ENCODE measurements at places on chromosomes 7 and 10.
A peak's percentile ranks its signal among the peaks of the same experiment; 100 is the strongest.

DNA sequence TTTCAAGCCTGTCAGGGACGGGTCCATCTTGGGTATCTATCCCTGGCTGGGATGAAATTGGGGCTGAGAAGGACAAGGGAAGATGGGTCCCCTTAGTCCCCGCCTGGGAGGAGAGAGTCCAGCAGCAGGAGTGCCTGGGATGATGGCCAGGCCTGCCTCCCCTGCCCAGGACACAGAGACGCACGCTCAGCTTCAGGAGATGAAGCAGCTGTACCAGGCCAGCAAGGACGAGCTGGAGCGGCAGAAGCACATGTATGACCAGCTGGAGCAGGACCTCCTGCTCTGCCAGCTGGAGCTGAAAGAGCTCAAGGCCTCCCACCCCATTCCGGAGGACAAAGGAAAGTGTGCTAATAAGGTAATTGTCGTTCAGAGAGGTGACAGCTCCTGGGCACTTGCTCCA lies 15.4 kb downstream of the CCDC136 start:
- no peak for DNase-seq

DNA sequence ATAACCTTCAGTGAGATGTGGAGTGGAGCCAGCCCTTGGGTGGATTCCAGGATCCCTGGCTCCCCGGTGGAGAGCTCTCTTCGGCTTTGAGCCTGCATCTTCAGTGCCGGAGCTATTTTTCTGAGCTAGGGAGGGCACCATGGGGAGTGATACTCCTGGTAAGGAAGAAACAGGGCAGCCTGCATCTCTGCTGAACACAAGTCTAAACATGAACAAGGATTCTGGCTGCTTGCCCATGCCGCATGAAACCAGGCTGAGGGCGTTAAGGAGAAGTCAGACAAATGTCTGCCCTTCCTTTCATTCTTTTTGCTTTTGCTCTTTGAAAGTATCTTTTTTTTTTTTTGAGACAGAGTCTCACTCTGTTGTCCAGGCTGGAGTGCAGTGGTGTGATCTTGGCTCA lies 60.4 kb downstream of the EVX1 start:
- DNase-seq = no peak

- no peak for DNase-seq
Measured at GRCh38 chr7:3103614-3104398, 60.1 kb upstream of the CARD11 start.

- no peak for DNase-seq
Measured at GRCh38 chr7:30912986-30913811, 1.5 kb downstream of the AQP1 start.

GRCh38 chr10:2883238-2883637 lies 184.1 kb upstream of the PFKP start:
- DNase-seq = no peak

DNA sequence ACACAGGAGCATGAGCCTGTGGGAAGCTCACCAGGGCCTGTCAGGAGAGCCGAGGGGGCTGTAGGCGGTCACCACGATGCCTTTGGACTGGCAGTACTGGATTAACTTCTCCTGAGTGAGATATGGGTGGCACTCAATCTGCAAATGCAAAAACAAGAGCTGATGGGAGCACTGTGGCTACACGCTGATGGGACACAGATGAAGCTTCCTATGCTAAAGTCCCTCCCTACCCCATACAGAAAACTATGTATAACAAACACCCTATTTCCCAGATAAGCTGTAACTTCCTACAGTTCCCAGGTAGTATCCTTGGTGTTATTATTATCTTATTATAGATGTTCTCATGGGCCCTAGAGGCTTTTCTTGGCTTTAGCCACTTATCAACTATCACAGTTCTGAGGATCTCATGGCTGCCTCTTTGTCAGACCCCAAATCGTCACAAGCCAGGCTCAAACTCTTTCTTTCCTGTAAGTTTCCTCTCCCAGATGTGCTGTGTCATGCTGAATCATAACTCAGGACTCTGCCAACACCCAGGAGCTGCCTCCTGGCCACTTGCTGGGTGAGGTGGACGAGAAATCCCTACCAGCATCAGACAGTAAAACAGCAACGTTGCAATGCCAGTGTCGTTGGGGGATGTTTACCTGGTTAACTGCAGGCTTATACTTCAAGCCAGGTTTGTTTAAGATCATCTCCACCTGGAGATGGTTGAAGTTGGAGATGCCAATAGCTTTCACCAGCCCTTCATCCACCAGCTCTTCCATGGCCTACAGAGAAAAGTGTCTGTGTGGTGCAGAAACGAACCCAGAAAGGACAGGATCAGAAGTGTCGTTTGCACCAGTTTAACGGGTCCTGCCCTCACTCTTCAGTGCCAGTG lies 10.3 kb downstream of the AKR1B1 start:
- no peak for DNase-seq

DNA sequence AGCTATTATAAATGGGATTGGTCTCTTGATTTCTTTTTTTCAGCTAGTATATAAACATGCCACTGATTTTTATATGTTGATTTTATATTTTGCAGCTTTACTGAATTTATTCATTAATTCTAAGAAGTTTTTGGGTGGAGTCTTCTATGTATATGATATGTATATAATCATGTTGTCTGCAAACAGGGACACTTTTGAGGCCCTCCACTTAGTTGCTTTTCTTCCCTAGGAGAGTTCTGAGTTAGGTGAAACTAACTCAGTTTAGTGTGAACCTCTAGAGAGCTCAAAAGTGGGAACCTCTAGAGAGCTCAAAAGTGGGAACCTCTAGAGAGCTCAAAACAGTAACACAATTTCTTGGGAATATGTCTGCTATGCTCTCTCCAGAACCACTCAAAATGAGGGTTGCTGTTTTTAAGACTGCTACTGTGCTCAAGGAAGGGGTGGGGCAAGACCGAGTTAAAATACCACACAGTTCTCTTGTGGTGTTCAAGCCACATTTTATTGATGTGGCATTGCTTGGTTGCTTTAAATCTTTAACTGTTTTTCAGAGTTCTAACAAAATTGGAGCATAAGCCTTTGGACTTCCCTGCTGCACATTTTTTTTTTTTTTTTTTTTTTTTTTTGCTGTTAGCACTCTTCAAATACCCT lies 13.2 kb downstream of the CCDC7 start:
- DNase-seq = peak; percentile 18

- DNase-seq = no peak
Measured at GRCh38 chr7:110591341-110591740, 499.6 kb upstream of the LRRN3 start.

DNA sequence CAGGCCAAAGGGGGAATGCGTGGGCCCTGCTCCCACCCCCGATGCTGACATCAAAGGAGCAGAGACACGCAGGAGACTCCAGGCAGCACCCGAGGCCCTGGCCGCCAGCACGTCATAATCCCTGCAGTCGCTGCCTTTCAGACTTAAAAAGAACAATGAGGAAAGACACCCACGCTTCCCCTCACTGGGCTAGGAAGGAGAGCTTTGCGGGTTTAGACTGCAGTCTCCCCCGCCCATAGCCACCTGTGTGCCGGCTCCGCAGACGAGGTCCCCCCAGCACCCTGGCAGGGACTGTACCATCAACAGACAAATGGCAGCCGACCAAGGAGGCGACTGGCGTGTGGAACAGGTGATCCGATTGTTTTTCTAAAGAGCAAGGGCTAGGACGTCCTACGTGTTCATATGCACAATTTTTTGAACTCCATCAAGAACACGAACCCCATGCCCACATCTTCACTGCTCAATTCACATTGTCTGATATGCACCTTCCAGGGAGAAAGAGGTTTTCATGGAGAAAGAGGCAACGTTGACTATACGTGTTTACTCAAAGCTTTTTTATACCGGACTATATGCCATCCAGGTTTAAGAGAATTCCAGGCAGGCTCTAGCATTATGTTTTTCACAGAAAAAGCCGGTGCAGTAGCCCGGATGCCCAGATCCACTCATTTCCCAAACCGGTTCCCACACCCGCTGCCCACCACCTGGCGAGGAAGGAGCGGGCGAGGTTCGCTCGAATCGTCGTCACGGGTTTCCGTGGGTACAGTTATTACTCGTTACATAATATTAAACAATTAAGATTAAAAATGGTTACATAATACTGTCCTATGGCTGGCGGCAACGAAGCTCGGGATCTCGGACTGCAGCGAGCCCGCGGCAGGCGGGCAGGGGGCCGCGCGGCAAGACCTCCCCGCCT lies 1.1 kb downstream of the GRB10 start:
- DNase-seq = no peak

DNA sequence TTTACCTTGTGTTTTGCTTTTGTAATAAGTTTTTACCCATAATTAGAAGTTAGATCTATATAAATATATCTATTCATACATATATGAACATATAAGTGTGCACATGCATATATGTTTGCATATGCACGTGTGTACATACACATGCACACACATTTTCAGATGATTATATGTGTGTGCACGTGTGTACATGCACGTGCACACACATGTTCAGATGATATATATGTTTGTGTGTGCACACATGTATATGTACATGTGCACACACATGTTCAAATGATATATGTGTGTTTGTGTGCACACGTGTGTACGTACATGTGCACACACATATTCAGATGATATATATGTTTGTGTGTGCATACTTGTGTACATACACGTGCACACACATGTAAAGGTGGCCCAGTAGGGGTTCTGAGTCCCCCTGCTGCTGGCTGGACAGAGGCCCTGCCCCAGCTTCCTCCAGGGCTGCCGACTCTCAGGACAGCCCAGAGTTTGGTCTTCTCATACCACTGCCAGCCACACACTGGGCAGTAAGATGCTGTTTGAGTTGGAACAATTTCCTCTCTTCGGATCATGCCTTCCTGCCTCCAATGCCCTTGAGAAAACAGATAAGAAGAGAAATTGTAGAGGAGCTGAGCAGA lies 252.3 kb upstream of the PPP2R2D start:
- DNase-seq = no peak

GRCh38 chr7:11607686-11608085 lies 224.3 kb downstream of the THSD7A start:
- no peak for DNase-seq

DNA sequence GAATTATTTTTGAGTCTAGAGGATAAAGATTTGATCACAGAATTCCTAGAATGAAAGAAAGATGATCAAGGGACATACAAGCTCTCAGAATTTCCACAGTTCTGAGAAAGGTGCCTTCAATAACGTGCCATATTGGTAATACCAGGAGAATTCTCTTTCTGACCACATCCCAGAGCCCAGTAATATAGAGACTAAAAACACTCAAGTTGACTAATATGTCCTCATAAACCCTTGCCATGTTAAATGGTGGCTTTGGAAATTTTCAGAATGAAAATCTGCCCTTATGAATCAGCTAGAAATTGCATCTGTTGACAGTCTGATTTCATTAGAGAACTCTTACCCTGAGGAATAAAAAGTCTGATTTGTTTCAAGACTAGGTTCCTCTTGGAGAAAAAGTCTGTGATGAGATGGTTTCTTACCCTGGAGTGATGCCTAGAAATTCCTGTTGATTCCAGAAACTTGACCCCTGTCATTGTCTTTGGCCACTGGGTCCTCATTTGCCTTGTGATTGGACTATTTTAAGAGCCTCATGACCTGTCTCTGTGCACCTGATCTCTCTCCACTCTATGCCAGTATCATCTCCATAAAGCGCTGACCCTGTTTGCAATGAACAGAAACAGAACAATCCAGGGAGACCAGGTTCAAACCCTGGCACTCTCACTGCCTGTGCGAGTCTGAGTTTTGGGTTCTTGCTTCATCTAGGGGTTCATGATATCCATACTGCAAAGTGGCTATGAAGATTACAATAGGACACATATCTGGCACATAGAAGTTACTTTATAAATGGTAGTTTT lies 3.3 kb downstream of the IL2RA start:
- DNase-seq = no peak

DNA sequence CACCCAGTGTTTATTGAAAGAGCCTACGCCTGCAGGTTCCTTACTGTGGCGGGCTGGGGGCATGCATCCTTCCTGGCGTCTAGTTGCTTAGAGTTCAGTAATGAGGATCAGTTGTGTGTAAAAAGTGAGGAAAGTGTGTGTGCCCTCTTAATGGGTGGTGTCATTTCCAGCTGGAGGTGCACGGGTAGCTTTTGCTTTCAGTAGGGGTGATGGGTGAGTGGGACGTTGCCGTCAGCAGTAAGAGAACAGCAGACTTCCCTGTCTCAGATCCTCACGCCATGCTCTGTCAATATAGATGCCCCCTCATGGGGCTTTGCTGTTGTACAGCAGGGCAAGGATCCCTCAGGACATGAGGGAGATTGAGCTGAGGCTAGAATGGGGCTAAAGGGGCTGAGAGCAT lies 352.6 kb upstream of the GALNT17 start:
- no peak for DNase-seq

DNA sequence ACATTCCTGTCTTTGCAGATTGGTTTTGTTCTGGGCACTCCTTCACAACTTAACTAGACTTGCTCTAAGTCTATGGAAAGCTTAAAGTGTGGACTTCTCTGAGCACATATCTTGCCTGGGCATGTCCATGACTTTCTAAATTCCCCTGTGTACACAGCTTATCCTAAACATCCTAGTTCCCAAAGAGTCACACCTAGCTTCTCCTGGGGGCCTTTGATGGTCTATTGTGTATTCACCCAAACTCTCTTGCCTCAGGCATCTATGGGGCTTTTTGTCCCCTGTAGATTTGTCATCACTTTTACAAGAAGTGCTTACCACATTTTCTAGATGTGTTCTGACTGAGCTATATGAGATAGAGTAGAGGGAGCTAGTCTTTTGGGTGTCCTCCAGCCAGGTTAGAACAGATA lies 12.2 kb upstream of the ZNF488 start:
- no peak for DNase-seq

DNA sequence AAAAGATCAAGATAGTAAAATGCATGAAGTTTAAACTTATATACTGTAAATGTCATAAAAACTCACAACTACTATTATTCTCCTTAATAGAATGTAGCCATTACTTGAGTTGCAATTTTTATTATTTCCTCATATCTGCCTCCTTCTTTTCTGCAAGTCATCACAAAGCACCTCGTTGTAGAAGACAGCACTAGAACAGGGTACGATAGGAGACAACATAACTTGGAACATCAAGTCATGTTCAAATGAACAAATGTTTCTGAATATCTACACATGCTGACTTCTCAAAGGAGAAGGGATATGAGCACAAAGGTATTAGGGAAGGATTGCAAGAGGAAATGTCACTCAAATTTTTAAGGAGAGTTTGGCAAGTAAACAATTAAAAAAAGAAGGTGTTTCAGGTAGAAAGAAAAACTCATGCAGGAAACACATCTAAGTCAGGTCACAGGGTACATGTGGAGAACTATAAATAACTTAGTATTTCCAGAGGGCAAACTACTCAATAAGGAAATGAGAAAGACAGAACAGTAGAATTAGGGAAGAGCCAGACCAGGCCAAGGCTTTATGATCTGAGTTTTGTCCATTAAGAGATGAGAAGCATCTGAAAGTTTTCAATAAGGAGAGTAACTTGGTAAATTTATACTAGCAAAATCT lies 186.7 kb downstream of the CRPPA start:
- DNase-seq = no peak

DNA sequence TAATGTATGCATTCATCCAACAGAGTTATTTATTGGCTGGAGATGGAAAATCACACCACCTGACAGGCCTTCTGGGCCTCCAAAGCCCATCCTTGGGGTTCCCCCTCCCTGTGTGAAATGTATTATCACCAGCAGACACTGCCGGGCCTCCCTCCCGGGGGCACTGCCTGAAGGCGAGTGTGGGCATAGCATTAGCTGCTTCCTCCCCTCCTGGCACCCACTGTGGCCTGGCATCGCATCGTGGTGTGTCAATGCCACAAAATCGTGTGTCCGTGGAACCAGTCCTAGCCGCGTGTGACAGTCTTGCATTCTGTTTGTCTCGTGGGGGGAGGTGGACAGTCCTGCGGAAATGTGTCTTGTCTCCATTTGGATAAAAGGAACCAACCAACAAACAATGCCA lies 15.3 kb downstream of the TACR2 start:
- DNase-seq = no peak

- no peak for DNase-seq
Measured at GRCh38 chr10:123269017-123269552, 114.9 kb downstream of the BUB3 start.

- DNase-seq = no peak
Measured at GRCh38 chr7:149196705-149197171, 1.4 kb downstream of the ZNF282 start.

Data from activated CD8-positive, alpha-beta memory T cell treated with anti-CD3 and anti-CD28 coated beads for 4 hours (primary cell).